Fibroblast of pulmonary artery (primary cell): ENCODE measurements at places on chromosomes 4 and X.

GRCh38 chr4:23697722-23698121 lies 192.1 kb downstream of the PPARGC1A start:
- no peak for DNase-seq

DNA sequence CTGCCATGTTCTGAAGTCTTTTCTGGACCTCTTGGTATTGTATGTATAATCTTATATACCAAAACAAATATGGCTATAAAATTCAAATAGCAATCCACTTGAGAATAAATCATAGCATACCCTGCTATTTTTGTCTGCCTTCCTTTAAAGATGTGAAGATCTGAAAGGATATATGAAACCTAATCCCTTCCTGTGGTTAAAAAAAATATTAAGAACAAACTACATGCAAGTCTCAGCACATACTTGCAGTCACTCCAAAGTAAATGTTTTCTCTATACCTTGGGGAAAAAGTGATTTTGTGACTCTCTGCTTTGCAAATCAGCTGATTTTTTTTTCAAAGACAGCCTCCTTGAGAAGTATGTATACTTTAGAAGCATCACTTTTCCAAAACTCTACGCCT lies 322.9 kb downstream of the ANKRD50 start:
- DNase-seq = no peak

DNA sequence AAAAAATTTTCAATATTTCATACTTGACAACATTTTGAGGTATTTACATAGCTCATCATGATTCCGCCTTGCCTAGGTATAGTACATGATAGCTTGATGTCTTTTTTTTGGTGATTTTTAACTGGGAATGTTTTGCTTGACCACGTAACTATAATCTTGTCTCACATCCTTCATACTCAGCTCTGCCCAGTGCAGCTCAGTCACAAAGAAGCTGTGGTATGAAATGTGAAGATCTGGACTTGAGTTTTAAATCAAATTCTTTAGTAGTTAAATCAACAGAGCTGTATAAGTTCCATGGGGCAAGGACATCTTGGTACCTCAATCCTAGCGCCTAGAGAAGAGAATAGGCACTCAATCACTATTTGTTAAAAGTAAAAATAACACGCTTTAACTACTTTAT lies 276.3 kb upstream of the DKK2 start:
- DNase-seq = no peak

- DNase-seq = no peak
These were observed 440.3 kb downstream of the ZIC3 start for GRCh38 chrX:138006180-138006579.
